NB4 (cell line): ENCODE measurements at places on chromosomes 16 and 17.

- DNase-seq: no peak
Measured at GRCh38 chr16:86673090-86673955, 95.0 kb downstream of the FOXL1 start.

DNA sequence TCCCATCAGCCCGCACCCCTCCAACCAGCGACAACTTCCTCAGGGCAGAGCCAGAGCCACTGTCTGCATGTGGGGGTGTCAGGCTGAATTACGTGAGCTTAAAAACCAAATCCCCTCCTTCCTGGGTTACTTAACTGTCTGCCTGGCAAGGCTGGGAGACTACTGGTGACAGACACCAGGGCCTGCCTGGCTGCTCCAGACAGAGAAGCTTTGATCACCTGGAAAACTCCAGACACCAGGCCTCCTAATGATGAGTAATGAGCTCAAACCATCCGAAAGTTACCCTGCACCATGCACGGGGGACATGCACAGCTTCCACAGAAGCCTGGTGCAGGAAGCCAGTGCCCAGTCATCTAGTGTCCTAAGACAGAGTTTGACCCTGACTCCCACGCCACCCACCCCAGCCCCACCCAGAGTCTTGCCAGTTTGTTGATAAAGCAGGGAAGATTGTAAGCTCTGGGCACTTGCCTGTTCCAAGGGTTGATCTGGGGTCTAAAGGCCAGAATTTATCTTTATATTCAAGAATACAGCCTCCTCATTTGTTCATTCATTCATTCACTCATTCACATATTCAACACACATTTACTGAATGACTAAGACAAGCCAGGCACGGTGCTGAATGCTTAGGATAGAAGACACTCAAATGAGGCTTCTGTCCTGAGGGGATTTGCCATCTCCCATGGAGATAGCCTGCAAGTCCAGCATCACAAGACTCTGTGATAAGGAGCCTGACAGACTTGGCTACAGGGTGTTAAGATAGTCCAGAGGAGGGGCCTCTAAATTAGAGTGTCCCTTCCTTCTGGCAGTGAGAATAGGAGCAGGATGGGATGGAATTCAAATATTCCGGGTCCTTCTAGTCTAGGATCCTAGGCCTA, 7.2 kb upstream of the CCDC182 start:
- DNase-seq: peak; percentile 73

DNA sequence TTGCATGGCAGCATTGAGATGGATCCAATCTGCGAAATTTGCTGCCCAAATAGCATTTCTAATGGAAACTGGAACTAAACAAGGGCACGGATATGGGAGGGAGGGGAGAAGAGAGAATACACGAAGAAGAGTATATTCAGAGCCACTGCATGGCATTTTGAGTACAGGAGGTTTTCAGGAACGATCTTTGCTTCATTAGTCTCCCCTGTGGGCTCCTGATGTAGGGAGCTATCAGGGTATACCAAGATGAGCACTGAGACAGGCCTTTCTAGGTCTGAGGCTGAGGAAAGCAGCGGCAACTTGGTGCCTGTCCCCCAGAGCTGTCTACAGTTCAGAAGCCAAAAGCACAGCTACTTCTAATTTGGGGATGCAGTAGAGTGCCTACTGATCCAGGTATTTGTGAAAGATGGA, 257.7 kb upstream of the PMFBP1 start:
- no peak for DNase-seq

DNA sequence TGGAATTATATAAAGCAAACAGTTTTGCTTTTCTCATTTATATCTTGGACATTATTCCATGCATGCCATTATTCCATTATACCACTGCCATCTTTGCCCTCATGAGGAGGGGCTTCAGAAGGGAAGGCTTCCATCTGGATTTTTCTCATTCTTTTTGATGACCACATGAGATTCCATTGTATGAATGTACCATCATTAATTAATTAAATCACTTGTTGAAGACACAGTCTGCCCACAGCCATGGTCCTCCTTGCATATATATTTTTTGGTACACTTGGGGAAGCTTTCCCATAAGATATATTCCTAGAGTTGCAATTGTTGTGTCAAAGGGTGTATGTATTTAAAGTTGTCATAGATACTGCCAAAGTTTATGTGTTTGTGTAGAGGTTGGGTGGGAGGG, 7.1 kb downstream of the ARL4D start:
- no peak for DNase-seq

DNA sequence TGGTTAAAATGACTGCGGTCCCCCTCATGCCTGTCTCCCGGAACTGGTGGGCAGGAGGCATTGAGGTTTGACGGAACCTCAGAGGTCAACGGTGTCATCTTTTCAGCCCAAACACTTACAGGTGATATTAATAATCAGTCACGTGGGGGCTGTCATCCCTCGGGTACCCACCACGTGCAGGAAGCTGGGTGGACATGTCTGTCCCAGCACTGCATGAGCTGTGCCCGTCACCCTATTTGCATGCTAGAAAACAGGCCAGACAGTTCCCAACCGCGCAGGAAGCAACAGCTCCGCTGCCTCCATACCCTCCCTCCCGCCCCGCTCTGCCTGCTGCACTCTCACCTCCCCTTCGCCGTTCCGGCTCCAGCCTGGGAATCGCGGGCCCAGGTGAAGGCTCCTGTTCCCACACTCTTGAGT, 1.4 kb downstream of the SYNGR3 start:
- peak; percentile 68 for DNase-seq

DNA sequence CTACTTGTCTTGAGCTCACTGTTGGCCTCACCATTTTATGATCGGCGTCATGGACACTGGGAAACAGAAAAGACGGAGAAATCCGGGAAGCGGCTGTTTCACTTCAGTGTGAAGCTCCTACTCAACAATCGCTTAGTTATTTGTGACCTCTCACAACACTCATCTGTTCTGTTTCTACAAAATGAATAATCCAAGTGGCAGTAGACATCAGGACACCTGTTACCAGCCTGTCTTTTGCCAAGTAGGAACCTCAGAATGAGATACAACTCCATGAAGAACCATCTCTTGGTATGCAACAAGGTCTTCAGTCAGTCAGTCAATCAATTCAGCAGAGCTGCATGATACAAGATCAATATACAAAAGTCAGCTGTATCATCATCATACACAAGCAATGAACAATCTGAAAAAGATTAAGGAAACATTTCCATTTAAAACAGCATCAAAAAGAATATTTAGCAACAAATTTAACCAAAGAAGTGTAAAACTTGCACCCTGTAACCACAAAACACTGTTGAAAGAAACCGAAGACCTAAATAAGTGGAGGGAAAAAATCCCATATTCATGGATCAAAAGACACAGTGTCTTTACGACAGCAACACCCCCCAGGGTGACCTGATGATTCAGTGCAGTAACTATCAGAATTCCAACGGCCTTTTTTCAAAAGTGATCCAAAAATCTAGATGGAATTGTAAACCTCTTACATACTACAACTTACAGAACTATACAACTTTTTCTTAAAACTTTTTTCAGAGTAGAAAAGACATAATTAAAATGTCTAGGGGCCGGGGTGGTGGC, 63.4 kb downstream of the ANKRD11 start:
- no peak for DNase-seq

DNA sequence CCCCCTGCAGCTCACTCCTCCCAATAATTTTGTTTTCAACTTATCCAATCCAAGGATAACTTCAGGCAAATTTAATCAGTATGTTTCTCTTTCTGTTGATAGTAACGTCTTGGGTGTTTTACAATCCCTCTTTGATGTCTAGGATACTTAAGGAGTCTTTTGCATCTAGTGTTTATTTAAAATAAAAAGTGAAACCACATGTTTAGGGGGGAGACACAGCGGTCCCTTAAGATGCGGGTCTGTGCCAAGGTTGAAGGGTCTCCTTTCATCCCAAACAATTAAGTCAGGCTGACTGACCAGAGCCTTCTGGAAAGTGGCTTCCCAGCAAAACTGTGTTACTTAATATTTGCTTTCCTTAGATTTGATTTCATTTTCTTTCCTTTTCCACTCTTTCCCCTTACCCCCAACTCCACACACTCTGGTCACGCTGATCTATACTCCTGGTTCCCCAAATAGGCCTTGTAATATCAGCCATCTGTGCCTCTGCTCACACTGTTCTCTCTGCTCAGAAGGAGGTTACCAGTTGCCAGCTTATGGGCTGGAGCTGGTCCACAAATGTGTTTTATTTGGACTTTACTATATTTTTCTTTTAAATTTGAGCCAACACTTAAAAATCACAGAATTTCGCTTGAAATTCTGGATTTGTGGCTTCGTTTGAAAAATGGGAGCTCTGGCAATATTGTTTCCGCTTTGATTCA, 11.2 kb downstream of the ANKS4B start:
- DNase-seq: no peak

GRCh38 chr16:20089246-20089965, 15.7 kb upstream of the GPR139 start:
- DNase-seq: peak; percentile 7

- no peak for DNase-seq
Measured at GRCh38 chr16:61412562-61412961, 623.7 kb downstream of the CDH8 start.
